Posterior cingulate gyrus (tissue), 11 donors: ENCODE measurements at places on chromosomes 7 and 10.
A peak's percentile ranks its signal among the peaks of the same experiment; 100 is the strongest.

GRCh38 chr10:72948762-72949161 is 5.8 kb downstream of the PLA2G12B start:
- DNase-seq, result no peak

DNA sequence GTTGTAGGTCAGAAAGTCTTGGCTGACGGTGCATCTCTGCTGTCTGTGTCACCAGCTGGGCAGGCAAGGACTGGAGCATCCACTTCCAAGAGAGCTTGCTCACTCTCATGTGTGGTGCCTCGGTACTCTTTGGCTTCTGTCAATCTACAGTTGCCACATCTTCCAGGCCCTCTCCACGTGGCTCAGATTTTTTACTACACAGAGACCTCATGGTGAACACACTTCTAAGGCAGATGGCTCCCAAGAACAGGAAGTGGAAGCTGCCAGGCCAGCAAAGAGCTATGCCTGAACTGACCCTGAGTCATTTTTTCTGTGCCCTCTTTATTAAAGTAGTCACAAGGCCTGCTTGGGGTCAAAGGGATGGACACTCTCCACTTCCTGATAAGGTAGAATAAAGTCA is 351.5 kb upstream of the AUTS2 start:
- peak; percentile 15 for DNase-seq

GRCh38 chr7:98733036-98733435 is 116.0 kb downstream of the NPTX2 start:
- DNase-seq, result no peak

GRCh38 chr7:771234-772004 is 44.3 kb upstream of the PRKAR1B start:
- no peak for DNase-seq

DNA sequence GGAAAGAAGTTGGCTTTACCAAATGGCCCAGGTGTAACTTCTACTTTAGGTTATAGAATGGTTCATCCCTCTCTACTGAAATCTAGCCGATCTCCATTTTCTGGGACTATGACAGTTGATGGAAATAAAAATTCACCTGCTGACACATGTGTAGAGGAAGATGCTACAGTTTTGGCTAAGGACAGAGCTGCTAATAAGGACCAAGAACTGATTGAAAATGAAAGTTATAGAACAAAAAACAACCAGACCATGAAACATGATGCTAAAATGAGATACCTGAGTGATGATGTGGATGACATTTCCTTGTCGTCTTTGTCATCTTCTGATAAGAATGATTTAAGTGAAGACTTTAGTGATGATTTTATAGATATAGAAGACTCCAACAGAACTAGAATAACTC is 43.6 kb downstream of the CCSER2 start:
- no peak for DNase-seq

DNA sequence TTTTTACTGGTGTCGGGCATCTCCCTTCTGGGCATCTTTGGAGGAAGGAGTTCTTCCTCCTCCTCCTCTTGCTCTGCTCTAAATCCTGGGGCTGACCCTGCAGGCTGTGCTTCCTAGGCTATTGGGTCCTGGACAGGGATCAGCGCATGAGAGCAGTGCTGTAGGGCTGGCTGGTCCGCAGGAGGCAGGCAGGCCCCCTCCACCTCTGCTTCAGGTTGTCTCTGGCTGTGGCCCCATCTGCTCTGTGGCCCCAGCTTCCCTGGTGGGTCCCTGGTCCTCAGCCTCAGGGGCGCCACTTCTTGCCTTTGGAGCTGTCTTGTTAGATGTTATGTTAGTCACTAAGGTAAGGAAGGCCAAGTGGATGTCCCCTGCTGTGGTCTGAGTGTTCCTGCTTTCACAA is 237.3 kb upstream of the PITRM1 start:
- DNase-seq, result no peak

DNA sequence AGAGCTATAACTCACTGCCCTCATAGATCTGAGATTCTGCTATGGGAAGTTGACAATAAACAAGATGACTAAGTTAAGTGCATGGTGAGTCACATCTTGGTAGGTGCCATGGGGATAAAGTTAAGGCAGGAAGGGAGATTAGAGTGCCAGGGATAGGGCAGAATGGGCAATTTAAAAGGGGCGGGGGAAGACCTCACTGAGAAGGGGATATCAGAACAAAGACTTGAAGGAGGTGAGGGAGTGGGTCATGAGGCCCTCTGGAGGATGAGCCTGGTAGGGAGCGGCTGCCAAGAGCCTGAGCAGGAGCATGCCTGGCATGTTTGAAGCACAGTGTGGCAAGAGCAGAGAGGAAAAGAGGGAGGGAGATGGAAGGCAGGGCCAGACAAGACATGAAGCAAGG is 34.8 kb upstream of the INMT start:
- DNase-seq, result no peak

DNA sequence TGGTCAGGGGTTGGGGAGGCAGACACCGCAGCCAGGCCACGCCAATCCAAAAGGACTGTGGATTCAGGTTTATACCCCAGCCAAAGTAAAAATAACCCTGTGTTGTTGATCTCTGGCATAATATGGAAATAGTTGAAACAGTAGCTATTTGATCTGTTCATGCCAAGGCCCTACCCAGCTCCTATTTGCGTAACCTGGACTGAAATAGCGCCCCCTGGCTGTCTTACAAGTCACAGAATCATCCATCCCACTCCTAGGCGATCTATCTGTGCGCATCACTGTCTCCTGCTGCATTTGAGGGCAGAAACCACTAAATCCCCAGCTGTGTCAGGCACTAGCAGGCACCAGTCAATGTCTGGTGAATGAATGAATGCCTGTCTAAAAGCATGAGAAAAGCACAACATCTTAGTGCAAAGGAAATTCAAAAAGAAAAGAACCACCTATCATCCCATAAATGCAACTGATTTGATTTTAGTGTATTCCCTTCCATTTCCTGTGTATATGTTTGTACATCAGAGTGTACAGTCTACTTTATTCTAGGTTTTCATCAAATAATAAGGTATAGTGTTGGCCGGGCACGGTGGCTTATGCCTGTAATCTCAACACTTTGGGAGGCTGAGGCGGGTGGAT is 160.0 kb downstream of the SLIT1 start:
- DNase-seq, result no peak

DNA sequence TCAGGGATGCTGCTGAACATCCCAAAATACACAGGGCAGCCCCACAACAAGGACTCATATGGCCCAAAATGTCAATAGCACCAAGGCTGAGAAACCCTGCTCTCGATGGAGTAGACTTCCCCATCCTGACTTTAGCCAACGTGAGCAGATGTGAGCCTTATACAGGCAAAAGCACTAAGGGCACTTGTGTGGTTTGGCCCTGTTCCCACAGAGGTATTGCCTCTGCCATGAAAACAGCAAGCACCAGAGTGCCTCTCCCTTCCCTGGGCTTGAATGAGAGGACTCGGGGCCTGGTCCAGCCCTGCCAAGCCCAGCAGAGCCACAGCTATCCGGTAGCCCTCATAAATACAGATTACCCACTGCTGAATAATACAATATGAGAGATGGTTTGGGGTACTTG is 47.5 kb downstream of the ACSM6 start:
- no peak for DNase-seq

DNA sequence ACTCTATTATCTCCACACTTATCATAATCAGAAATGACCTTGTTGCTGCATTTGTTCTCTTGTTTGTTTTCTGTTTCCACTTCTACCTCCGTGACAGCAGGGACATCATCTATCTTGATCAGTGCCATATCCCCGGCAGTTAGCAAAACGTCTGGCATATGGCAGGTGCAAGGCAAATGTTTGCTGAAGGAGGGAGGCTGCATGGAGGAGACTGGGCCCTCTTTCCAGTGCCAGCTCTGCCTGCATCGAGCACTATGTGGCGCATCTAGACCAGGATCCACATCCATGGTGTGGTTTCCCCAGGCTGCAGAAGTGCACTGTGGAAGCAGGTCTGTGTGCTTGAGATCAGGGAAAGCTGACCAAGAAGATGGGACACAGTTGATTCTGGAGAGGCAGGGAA is 181.2 kb downstream of the KCNMA1 start:
- peak; percentile 58 for DNase-seq

DNA sequence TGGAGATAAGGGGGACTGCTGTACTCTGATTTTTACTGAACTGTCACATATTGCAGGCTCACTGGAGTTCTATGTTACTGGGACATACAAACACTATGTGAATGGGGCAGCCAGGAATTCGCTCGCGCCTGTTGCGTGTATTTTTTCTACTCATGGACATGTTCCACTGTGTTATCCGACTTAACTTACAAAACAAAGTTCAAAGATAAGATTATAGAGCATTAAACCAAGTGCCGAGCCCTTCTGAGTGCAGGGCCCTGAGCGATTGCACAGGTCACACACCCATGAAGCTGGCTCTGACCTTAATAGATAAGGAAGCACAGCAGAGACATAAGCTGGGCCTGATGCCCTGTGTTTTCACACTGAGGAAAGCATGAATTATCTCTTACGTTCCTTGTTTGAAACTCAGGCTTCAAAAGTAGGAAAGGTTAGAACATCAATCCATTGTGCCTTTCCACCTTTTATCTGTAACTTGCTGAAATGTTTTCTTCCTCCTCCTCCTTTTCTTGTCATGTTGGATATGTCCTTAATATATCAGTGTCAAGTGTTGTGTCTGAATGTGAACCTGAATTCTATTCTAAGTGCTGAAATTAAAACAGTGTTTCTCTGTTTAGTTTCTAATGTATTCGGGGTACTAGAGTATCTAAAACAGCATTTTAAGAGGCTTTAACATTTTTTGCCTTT is 273.8 kb downstream of the AUTS2 start:
- no peak for DNase-seq

DNA sequence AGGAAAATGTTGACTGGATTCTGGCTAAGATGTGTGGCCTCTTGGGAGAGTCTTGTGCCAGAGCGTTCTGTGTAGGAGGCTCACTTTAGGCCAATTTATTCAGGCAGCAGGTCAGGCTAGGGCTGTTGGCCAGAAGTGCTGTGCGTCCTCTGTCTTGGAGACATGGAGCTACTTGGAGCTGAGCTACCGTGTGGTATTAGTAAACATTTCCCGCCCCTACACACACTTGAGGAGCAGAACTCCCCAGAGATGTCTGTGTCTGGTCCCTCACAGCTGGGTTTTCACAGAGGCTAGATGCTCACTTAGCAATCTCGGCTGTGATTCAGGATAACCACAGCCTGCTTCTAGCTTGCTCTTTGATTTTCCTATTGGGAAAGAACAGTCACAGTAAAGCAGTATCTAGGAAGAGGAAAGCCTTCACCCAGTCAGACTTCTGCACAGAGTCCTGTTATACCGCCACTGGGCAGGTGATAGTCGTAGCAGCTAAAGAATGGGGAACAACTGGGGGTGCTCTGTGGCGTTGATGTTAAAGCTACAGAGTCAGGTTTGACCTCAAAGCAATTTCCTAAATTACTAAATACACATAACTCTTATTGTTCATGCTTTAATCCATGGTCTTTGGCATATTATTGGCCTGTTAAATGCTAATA is 86.7 kb downstream of the MDFIC start:
- no peak for DNase-seq

- DNase-seq, result no peak
These were observed 7.0 kb downstream of the LZTS2 start for GRCh38 chr10:101006593-101007098.

- DNase-seq, result no peak
These were observed 1015.6 kb upstream of the LRRTM3 start for GRCh38 chr10:65910209-65910608.

DNA sequence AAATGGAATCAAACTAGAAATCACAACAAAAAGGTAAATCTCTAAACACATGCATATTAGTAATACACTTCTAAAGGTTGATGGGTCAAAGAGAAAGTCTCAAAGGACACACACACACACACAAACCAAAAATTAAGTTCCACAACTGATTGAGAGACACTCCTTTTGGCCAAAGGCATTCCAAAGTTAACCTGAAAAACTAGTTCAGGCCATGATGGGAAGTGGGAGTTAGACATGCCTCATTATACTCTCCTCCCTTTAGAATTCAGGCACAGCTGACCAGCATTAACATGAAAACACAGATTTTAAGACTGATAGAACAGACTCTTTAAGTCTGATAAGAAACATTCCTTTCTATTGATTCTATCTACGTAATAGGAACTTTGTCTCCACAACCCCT is 332.4 kb upstream of the IGFBP3 start:
- no peak for DNase-seq
